ENCODE measurements at places on chromosomes 7 and 10. TPM values are rescaled to one million over a fixed set of nuclear protein-coding genes. Genes with fewer than 3 reads are reported as not detected.

GRCh38 chr10:61018146-61018545 lies 74.2 kb upstream of the RHOBTB1 start:
- no peak for DNase-seq
- H3K27me3 ChIP-seq, result peaks cover 13% of the 10 kb centered on the region
- no peak overlapping the region for H3K27ac ChIP-seq
- H3K36me3 ChIP-seq, result no peaks in the 10 kb centered on the region
- H3K4me3 ChIP-seq, result no peak overlapping the region

GRCh38 chr10:70247360-70247759 lies 14.1 kb upstream of the PPA1 start:
- no peak overlapping the region for H3K4me3 ChIP-seq
- H3K4me1 ChIP-seq, result no peaks in the 10 kb centered on the region
- no peaks in the 10 kb centered on the region for H3K36me3 ChIP-seq

- no peaks in the 10 kb centered on the region for H3K27me3 ChIP-seq
- no peak overlapping the region for H3K4me3 ChIP-seq
- no peaks in the 10 kb centered on the region for H3K36me3 ChIP-seq
- DNase-seq, result no peak
- H3K4me1 ChIP-seq, result no peaks in the 10 kb centered on the region
Measured at GRCh38 chr7:2037808-2038522, 194.8 kb downstream of the MAD1L1 start.

Gene STK17A
- 21.3 TPM for total RNA-seq

Gene HELLS
- total RNA-seq, result 145 TPM

Gene SNCG
- total RNA-seq, result 5.2 TPM

Gene CDC14C
- total RNA-seq, result not detected

GRCh38 chr10:126518218-126519080 lies 130.2 kb upstream of the ADAM12 start:
- H3K27ac ChIP-seq, result no peak overlapping the region
- H3K4me1 ChIP-seq, result no peaks in the 10 kb centered on the region
- H3K4me3 ChIP-seq, result no peak overlapping the region
- no peak for DNase-seq

Gene FOXP2
- total RNA-seq, result 0.54 TPM

DNA sequence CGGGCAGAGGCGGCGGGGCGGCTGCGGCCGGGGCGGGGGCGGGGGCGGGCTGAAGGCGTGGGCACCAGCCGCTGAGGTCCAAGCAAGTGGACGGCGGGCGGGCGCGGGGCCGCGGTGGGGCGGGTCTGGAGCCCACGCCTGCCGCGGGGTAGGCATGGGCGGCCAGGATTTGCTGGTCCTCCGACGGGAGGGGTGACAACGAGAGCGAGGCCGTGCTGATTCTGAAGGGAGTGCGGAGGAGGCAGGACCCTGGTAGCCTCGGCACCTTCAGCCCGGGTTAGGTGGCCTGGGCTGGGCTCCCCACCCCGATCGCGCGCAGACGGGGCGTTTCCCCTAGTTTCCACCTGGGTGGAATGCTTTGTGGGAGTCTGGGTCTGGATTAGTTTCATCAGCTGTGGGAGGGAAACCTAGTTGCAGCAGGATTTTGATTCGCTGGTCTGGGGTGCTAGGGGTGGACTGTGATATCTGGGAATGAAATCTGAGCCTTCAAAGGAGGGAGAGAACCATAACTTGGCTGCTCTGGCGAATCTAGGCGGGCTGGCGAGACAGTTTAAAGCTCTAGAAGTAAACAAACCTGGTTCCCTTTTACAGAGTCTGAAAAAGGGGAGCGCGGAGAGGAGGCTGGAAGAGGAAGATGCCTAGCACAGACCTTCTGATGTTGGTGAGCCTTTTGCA lies 609 bp downstream of the SGPL1 start:
- H3K4me1 ChIP-seq, result peaks cover 10% of the 10 kb centered on the region
- H3K27me3 ChIP-seq, result no peaks in the 10 kb centered on the region

DNA sequence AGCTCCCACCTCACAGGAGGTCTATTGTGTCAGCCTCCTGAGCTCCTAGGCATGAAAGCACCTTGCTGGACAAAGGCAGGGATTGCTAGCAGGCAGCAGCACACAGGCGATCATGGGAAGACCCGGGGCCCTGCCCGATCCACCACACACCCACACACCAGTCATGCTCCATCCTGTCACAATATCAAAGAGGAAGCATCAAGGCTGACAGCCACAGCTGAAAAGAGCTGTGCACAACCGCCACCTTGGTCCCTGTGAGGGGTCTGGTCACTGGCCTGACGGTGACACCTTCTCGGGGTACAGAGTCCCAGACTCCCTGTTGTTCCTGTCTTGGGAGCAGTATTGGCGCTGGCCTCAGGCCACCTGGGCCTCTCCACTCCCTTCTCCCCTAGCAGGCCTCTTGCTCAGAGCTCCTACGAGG lies 89.7 kb upstream of the RET start:
- no peaks in the 10 kb centered on the region for H3K36me3 ChIP-seq
- no peak overlapping the region for H3K27ac ChIP-seq
- DNase-seq, result no peak
- H3K4me1 ChIP-seq, result no peaks in the 10 kb centered on the region

GRCh38 chr7:76220185-76221057 lies 18.7 kb downstream of the SRRM3 start:
- no peak overlapping the region for H3K27ac ChIP-seq
- H3K4me1 ChIP-seq, result peaks cover 5% of the 10 kb centered on the region
- DNase-seq, result no peak
- no peak overlapping the region for H3K4me3 ChIP-seq

DNA sequence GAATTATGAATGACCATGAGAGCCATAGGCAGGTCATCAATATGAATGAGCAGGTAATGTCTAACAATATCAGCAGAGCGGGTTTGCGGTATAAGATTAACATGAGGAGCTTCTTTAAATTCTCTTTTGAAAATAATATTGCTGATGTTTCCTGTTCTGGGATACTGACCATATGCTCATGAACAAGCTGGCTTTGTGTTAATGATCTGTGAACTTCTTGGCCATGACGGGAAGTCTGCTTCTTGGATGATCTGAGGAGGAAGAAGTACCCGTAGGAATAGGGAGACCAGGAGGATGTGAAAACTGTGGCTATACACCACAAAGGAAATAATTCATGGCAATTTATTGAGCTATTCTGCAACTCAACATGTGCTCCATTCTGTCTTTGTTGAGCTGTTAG lies 38.6 kb downstream of the ITGA8 start:
- H3K4me1 ChIP-seq, result no peaks in the 10 kb centered on the region
- no peaks in the 10 kb centered on the region for H3K36me3 ChIP-seq
- H3K4me3 ChIP-seq, result no peak overlapping the region
- peaks cover 2% of the 10 kb centered on the region for H3K27me3 ChIP-seq
- H3K27ac ChIP-seq, result no peak overlapping the region

- H3K4me1 ChIP-seq, result no peaks in the 10 kb centered on the region
- no peak overlapping the region for H3K27ac ChIP-seq
- no peaks in the 10 kb centered on the region for H3K36me3 ChIP-seq
- H3K27me3 ChIP-seq, result no peaks in the 10 kb centered on the region
Measured at GRCh38 chr7:20892776-20893175, 106.1 kb upstream of the SP8 start.

GRCh38 chr10:7662522-7662921 lies 4.2 kb downstream of the ITIH5 start:
- DNase-seq, result no peak
- no peak overlapping the region for H3K4me3 ChIP-seq
- no peak overlapping the region for H3K27ac ChIP-seq
- H3K4me1 ChIP-seq, result no peaks in the 10 kb centered on the region

GRCh38 chr7:73811760-73812168 lies 19.0 kb upstream of the CLDN4 start:
- H3K36me3 ChIP-seq, result no peaks in the 10 kb centered on the region
- H3K27me3 ChIP-seq, result no peaks in the 10 kb centered on the region
- H3K27ac ChIP-seq, result no peak overlapping the region
- H3K4me1 ChIP-seq, result 0 out of 2 replicates have a peak, but pooled peaks cover 3% of the 10 kb centered on the region
- H3K4me3 ChIP-seq, result no peak overlapping the region

DNA sequence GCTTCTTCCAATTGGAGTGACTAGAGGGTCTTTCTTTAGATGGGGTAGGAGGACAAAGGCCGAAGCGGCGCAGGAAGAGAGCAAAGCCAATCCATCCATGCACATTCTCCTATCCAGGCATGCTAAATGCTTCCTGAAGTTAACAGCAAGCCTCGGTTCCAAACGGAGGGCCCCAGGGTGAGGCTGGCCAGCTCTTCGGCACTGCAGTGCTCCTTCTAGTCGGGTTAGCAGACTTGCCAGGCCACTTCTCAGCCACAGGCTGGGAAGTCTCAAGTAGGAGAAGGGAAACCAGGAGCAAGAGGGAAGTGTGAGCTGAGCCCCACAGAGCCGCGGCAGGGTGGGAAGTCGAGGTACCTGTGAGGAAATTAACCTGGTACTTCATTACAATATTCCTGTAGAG lies 253.8 kb upstream of the INHBA start:
- no peaks in the 10 kb centered on the region for H3K27me3 ChIP-seq
- H3K4me3 ChIP-seq, result no peak overlapping the region
- H3K4me1 ChIP-seq, result peaks cover 23% of the 10 kb centered on the region
- H3K36me3 ChIP-seq, result no peaks in the 10 kb centered on the region
- no peak for DNase-seq
- H3K27ac ChIP-seq, result peak overlapping the region; percentile 65

GRCh38 chr10:24374134-24374915 lies 165.4 kb downstream of the KIAA1217 start:
- no peaks in the 10 kb centered on the region for H3K27me3 ChIP-seq
- no peaks in the 10 kb centered on the region for H3K4me1 ChIP-seq
- no peaks in the 10 kb centered on the region for H3K36me3 ChIP-seq
- no peak overlapping the region for H3K27ac ChIP-seq
- no peak overlapping the region for H3K4me3 ChIP-seq
- DNase-seq, result no peak

DNA sequence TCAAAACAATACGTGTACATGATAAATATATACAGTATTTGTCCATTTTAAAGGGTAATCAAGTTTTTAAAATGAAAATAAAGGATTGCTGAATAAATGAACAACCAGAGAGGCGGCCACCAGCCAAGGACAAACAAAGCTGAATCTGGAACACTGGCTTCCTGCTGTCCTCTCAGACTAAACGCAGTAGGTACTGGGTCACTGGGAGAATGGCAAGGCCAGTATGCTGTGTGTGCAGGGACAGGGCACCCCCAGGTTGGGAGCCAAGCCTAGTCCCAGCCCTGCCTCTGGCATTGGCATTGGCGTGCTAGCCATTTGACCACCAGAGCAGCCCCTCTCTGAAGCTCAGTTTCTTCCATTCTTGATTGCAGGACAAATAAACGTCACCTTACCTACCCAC lies 33.8 kb downstream of the DLG5 start:
- H3K27ac ChIP-seq, result no peak overlapping the region
- H3K4me3 ChIP-seq, result no peak overlapping the region
- no peaks in the 10 kb centered on the region for H3K36me3 ChIP-seq
- no peak for DNase-seq
- H3K27me3 ChIP-seq, result no peaks in the 10 kb centered on the region

- H3K27me3 ChIP-seq, result no peaks in the 10 kb centered on the region
- DNase-seq, result no peak
- no peaks in the 10 kb centered on the region for H3K36me3 ChIP-seq
- H3K4me3 ChIP-seq, result no peak overlapping the region
Measured at GRCh38 chr7:83798489-83798888, 149.6 kb upstream of the SEMA3E start.

DNA sequence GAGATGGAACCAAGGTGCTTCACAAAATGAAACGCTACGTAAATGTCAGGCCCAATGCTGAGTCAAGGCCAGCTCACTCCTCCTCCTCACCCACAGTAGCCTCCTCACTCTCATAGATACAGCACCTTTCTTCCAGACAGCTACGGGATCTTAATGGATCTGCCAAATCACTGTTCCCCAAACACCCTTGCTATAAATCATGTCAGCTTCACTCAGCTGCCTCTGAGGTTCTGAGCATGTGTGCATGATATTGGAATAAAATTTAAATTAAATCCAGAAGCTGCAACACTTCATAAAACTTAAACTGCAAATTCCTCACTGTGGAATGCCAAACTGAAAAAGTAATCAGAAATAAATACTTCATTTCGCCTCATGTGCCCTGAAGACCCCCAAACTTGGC lies 14.7 kb upstream of the CPXM2 start:
- no peak overlapping the region for H3K27ac ChIP-seq
- H3K4me1 ChIP-seq, result no peaks in the 10 kb centered on the region
- no peak overlapping the region for H3K4me3 ChIP-seq
- no peaks in the 10 kb centered on the region for H3K36me3 ChIP-seq

DNA sequence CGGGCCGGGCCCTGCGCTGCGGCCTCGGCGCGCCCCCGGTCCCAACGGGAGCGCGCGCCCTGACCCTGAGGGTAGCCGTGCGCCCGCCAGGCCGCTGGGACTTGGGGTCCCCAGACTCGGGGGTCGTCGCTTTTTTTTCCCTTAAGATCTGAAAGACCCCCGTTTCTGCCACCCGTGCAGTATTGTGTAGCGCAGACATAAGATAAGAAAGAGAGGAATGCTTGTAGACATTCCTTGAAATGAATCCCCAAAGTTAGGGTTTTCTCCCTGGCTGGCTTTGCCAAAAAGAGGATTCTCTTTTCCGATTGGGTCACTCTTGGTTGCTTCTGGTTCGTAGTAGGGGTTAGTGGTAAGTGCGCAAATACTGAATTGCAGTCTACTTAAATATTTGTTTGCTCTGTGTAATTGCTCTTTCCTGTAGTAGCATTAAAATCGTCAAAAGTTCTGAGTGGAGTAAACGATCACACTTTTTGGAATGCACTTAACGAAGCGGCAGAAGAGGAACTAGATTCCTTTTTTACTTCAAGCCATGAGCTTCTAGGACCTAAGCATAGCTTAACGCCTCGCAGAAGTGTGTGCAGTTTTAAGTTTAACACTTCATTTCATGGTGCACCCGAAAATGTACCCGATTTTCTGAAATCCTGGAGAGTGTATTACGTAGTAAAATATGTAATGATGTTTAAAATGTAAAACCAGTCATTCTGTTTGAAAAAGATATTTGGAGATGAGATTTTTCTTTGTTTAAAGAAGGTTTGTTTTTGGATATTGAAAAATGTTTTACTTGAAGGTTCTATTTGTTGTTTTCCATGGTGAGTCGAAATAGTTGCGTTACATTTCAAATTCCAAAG lies 1.3 kb downstream of the CUL1 start:
- H3K36me3 ChIP-seq, result peaks cover 2% of the 10 kb centered on the region
- peak; percentile 25 for DNase-seq
- H3K4me3 ChIP-seq, result peak overlapping the region; percentile 69
- peaks cover 46% of the 10 kb centered on the region for H3K4me1 ChIP-seq
- no peaks in the 10 kb centered on the region for H3K27me3 ChIP-seq

DNA sequence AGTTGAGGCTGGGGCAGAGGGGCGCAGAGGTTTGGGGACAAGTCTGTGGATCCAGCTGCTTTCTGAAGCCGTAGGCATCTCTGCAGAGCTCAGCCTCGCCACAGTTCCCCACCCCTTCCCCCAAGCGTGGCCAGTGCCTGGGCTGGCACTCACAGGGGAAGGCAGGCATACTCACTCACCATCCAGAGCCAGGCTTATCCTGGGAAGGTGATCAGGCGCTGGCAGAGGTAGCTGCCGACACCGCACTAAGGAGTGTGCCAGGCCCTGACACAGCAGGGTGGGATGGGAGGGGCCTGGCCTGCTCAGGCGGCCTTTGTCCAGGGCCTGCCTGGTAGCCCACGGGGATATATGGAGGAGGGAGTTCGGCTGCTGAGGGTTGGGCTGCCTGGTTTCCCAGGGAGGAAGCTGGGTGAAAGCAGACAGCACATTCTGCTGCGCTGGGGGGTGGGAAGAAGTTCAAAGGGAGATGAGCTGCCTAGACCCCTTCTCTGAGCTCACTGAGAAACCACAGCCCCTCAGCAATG lies 15.9 kb downstream of the VSIR start:
- H3K27me3 ChIP-seq, result no peaks in the 10 kb centered on the region
- no peak overlapping the region for H3K4me3 ChIP-seq
- no peaks in the 10 kb centered on the region for H3K36me3 ChIP-seq

Data from Panc1 (cell line).